Activated T-helper 1 cell treated with anti-CD3 and anti-CD28 coated beads, Interleukin-12 subunit alpha, Interleukin-12 subunit beta, Interleukin-2, Interleukin-4 antibody, amounts not matched to agents 30 ng/mL and 10 ng/mL and 1 ng/mL, durations not matched to agents 14 hours and 24 hours and 36 hours (primary cell): ENCODE measurements at places on chromosomes 3 and 15. TPM values are rescaled to one million over a fixed set of nuclear protein-coding genes. Genes with fewer than 3 reads are reported as not detected.

ZNF662 gene
- 0.23 and 0.47 TPM in 2 replicates for total RNA-seq

SLC12A1 gene
- total RNA-seq, result not detected in 2 replicates

STRIT1 gene
- not detected in 2 replicates for total RNA-seq

GNAT1 gene
- total RNA-seq, result not detected in 2 replicates

ISL2 gene
- 1.3 TPM in 2 replicates for total RNA-seq

P3H2 gene
- not detected in 2 replicates for total RNA-seq

CCR1 gene
- total RNA-seq, result 22.6 and 23.2 TPM in 2 replicates

PPARG gene
- 2.3 and 2.5 TPM in 2 replicates for total RNA-seq

GRCh38 chr3:10320320-10320677, 613 bp downstream of the SEC13 start:
- no peak for DNase-seq

DNA sequence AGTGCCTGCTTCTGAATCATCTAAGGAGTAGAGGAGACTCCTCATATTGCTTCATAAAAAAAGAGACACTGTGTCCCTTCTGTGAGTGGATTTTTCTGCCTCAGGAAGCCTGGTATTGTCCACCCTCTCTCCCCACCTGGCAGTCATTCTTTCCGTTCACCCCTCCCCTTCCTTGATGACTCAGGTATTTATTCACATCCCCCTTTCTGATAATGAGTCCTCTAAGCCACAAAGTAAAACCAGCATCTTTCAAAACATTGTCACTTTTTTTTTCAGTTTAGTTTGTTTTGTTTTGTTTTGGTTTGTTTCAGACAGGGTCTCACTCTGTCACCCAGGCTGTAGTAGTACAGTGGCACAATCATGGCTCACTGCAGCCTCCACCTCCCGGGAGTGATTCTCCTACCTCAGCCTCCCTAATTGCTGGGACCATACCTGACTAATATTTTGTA, 65.2 kb upstream of the UBE2E1 start:
- DNase-seq, result peak; percentile 10

GRCh38 chr3:94654096-94654495, 591.2 kb downstream of the NSUN3 start:
- DNase-seq, result no peak

GRCh38 chr3:129315223-129315997, 36.7 kb downstream of the HMCES start:
- peak; percentile 31 for DNase-seq

GRCh38 chr3:33911525-33912322, 113.3 kb downstream of the PDCD6IP start:
- DNase-seq, result no peak

DNA sequence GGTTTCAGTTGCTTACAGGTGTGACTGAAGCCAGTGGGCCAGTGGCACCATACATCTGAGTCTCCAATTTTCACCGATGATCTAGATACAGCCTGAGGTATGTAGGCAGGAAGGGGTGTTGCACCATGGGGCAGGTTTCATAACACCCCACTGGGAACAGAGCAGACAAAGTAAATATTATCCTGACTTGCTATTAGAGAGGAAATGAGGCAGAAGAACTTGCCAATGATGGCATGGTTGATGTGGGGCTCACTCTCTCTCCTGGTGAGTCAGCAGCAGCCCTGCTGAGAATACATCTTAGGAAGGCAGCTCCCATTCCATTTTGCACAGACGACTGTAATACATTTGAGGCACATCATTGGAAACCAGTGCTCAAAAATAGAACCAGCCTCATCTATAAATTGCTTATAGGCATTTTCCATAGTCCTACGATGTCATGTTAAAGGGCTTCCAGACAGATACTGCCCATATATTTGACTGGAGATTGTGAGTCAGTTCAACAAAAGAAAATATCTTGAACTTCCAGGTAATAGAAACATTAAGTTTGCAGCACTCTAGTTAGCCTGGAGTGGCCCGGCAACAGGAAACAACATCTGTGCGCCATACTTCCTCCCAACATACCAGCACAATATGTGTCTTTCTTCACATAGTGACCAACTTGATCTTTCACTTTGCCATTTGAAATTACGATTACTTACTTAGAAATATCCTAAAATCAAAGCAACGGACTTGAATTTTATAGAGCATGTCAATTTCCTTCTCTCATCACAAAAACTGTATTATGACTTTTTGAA, 175.5 kb downstream of the NECTIN3 start:
- no peak for DNase-seq

DNA sequence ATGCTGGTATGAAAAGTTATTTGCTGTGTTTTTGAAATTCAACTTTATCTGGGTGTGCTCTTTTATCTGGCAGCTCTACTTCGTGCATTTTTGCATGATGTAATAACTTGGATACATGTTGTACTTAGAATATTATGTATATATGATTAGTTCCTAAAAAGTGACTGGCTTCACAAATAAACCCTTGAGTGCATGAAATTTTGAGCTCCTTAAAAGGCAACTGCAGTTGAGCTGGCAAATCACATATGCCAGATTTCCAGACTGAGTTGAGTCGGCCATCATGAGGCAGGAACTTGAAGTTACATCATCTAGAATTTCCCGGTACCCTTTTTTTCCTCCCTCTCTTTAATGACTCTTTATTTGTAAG, 162.5 kb downstream of the FNDC3B start:
- DNase-seq, result no peak

- no peak for DNase-seq
These were observed 307.0 kb downstream of the ARPP21 start for GRCh38 chr3:35946121-35946853.

- no peak for DNase-seq
These were observed 19.4 kb upstream of the NFKBIZ start for GRCh38 chr3:101829874-101830273.

GRCh38 chr3:27454914-27455313, 29.3 kb downstream of the SLC4A7 start:
- DNase-seq, result no peak

GRCh38 chr15:93980261-93980911, 251.0 kb upstream of the MCTP2 start:
- no peak for DNase-seq

DNA sequence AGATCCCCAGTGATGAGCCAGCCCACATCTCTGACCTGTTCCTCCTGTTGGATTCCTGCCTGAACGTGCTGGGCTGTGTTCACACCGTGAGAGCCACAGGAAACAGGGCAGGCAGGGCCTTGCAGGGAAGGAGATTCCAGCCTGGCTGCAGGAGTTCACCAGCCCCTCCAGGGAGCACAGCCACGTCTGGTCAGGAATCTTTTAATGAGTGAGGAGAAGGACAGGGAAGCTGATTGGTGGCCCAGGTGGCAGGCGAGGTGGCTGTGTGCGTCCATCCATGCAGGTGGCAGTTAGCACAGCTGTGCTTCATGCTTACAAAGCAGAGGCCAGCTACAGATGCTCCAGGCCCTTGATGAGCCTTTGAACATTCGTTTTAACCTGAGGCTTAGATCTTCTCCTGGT, 10.5 kb downstream of the LRRK1 start:
- no peak for DNase-seq

DNA sequence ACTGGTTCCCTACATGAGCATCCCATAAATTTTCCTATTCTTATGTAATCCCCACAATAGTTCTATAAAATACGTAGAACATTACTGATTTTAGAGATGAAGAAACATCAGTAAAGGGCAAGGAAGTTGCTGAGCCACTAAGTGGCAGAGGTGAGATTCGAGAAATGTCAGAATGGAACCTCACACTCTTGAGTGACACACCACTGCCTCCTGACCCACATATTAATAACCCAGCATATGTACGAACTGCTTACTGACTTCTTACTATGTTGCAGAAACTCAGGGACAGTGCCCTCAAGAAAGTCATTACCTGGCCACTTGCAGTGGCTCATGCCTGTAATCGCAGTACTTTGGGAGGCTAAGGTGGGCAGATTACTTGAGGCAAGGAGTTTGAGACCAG, 1022.4 kb downstream of the FHIT start:
- DNase-seq, result no peak

GRCh38 chr3:13045241-13045903, 27.9 kb downstream of the IQSEC1 start:
- no peak for DNase-seq

DNA sequence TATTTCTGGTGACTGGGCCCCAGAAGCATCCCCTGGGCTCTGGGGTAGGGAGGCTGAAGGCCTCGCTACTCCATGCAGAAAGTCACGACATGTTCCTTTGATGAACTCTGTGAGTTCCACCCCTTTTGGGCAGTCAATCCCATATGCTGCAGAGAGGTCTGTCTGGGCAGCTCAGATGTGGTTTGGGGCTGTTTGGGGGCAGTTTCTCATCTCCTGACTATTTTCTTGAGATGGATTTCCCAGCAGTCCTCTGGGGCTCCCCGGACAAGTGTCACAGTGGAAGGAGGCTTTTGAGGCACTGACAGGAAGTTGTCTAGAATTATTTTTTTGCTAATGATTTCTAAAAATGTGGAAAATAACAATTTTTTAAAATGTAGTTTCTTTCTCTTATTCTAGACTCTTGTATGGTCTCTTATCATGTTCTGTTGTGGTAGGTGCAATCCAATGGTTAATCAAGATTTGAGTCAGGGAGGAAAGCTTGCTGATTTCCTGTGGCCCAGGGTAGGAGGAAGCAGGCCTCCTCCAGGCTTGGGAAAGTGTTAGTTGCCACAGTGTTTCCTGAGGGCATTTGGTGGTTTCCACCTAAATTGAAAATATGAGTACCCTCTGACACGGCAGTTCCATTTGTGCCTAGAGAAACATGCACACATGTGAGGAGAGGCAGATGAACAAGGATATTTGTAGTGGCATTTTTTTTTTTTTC, 19.9 kb upstream of the TATDN2 start:
- peak; percentile 44 for DNase-seq

GRCh38 chr3:177236704-177237103, 39.4 kb upstream of the TBL1XR1 start:
- DNase-seq, result no peak

GRCh38 chr3:154981201-154981600, 98.9 kb upstream of the MME start:
- DNase-seq, result no peak

DNA sequence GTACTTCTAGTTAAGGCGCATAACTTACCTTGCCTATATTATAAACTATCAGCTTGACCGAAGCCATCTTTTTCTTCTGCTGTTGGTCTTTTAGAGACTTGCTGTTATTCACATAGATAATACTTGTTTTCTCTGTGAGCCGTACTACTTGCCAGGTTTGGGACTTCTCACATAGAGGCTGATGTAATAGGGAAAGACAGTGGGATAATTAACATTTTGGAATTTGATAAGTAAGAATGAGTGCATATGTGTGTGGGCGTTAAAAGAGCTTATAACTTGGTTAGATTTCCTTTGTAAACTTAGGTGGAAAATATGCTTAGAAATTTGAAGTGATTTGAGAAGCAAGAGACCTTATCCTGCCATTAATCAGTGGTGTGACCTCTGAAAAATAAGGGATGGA, 47.8 kb downstream of the FNDC3B start:
- no peak for DNase-seq

DNA sequence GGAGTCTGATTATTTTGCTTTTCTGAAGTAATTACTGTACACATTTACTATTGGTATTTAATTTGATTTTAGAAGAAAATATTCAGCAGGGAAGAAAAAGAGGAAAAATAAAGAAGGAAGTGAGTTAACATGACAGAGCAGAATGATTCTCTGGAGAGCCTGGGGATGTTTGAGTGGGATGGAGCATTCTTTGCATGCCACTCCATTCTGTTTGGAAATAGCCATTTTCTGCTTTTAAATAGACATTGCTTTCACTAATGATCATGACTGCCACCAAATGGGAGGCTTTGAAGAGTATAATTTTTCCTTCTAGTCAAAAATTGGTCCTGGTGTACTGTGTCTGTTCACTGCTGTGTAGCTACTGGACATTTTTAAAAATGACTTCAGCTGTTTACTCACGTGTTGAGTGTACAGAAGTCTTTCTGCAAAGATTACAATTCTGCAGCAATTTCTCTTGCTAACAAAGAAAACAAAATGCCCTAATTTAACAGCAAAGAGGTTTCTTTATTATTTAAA, 196.1 kb downstream of the RYR3 start:
- DNase-seq, result no peak

- no peak for DNase-seq
These were observed 220.9 kb downstream of the SLC9A9 start for GRCh38 chr3:143627336-143627735.
